NCI-H526 treated with DMSO at 0.1 percent for 48 hours (cell line): ENCODE measurements at places on chromosomes 1 and 21.

DNA sequence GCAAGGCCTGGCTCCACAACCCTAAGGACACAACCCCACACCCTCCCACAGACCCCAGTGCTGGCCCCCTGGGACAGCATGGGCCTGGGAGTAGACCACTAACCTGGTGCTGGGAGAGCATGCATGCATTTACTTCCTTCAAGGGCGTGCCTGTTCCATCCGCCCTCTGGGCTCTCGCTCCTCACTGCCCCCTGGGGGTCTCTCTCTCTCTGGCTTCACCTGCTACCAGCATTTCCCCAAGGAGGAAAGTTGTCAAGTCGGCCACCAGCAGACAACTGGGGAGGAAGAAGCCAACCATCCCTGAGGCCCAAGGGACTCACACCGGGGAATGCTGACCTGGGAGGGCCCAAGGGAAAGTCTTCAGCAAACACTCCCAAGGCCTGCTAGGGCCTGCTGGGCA is 6.5 kb downstream of the LRP8 start:
- no peak for DNase-seq

GRCh38 chr1:188382851-188383250 is 1554.1 kb downstream of the PLA2G4A start:
- no peak for DNase-seq

DNA sequence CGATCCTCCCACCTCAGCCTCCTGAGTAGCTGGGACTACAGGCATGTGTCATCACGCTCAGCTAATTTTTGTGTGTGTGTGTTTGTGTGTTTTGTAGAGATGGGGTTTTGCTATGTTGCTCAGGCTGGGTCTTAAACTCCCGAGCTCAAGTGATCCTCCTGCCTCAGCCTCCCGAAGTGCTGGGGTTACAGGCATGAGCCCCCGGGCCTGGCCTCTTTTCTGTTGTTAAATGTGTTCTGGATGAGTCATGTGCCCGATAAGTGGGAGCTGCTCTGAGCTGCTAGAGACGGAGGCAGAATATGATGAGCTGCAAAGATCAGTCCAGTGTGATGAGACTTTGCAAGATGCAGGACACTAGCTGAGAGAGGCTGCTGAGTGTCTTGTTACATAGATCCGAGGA is 75.5 kb downstream of the VPS13D start:
- DNase-seq: no peak

DNA sequence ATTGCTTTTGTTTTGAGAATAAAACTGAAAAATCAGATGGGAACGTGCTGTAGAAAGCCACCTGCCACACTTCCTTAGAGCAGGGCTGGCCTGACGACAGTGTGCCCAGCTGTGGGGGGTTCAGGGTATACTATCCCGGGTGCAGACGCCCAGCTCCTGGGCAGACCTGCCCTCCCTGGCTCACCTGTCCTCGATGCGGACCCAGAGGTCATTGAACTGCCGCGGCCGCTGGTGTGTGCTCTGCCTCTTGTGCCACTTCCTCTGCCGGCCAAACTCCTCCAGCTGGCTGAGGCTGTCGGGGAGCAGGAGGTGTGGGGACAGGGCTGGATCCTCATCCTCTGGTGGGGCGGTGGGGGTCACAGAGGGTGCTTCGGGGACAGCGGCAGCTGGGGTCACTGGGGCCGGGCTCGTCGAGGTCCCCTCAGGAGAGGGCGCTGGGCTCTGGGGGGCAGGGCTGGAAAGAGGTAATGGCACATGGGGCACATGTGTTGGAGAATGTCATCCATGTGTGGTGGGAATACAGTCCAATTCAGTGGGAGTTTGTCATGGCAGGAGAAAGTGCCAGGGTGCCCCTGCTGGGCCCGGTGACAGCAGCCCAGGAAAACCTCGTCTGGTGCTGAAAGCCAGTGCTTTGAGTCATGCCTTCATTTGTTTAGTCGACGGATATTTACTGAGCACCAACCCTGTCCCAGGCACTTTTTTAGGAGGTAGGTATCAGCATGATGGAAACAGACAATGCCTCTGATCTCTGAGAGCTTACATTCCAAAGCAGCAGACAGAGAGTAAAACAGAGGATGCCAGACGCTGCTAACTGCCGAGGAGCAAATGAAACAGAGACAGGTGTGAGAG is 222.0 kb downstream of the TRABD2B start:
- no peak for DNase-seq

GRCh38 chr1:67745875-67746698 is 61.1 kb downstream of the GADD45A start:
- no peak for DNase-seq

DNA sequence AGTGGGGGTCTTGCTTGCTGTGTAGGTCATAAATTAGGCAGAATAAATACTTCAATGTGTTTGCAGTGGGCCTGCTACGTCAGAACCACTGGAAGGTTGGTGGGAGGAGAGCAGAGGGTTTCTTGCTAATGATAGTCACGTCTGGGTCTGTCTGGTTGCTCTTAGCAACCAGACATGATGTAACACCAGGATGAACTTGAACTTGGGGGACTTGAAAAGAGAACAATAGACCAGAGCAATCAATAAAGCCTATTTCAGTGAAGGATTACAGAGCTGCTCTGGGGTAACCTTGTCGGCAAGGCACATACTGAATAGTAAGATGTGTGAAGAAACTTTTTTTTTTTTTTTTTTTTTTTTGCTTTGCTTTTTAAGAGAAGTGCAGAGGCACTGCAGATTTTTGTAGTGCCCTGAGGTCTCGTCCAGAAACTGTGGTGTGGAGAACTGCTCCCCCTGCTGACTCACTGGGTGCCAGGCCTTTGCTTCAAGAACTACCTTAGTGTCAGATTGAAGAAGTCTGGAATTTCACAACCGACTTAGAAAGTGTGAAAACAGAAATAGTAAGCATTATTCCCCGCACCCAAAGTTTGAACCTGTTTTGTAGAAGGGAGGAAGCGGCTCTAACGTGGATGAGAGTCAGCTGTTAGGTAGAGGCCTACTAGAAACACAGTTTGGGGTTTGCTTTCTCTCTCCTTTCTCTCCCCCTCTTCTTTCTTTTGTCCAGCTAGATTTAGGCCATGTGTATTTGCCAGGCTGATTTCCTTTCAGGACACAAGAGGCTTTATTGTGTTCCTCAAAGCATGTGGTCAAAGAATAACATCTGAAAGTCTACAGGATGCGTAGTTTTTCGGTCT is 271.6 kb downstream of the TM2D1 start:
- peak; percentile 56 for DNase-seq

DNA sequence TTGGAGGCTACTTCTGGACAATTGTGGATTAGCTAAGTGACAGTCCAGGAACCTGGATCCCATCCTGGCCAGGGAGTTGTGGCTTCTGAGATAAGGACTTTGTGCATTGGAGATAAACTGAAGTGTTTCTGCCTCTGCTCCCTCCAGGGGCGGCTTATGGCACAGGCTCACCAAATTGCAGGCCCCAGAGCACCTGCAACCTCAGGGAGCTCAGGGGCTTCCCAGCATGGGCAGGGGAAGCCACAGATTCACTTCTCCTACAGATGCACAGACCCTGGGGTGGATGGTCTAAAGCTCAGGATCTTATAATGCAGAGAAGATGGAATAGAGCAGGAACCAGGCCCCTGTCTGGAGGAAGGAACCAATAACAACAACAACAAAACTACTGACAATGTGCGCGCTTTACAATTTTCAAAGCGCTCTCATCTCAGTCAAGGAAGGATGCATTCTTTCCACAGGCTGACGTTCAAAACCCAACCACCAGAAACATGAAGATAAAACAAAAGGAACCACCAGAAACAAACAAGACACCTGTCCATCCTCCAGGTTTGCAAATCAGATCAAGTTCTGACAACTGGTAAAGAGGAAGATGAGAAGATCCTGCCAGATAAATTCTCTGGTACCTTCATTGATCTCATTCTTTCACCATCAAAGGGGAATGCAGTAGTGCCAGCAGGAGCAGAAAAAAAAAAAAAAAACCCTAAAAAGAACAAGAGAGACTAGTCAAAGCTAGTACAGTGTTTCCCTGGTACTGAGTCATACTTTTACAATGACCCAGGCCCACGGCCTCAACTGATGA is 121.0 kb upstream of the IRF2BP2 start:
- DNase-seq: no peak

DNA sequence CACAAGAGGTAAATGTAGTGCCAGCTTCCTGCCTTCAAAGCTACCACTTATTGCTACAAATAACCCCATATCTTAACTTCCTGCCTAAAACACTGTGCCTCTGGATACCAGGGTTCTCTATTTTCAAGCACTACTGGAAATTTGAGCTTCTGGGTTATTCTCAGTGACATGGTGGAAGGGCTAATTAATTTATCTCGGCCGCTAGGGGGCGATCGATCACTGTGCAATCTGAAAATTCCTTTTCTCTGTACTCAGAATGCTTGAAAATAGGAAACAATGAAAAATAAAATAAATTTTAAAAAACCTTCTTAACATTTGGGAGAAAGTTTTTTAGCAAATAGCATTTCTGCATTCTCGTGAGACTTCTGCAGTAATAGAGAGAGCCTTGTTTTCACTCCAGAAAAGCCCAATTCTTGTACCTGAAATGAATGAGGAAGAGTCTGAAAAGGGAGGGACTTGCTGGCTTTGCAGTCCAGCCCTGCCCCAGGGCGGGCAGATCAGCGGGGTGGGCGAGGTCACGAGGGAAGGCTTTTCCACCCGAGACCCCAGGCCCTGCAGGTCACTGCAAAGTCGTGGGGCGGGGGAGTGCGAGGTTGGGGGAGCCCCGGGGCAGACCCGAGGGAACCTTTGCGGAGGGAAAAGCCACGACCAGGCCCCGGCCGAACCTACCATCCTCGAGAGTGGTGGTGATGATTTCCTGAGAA is 276.7 kb downstream of the PCP4 start:
- peak; percentile 18 for DNase-seq

- no peak for DNase-seq
Measured at GRCh38 chr1:33624991-33625870, 152.8 kb downstream of the ZSCAN20 start.

DNA sequence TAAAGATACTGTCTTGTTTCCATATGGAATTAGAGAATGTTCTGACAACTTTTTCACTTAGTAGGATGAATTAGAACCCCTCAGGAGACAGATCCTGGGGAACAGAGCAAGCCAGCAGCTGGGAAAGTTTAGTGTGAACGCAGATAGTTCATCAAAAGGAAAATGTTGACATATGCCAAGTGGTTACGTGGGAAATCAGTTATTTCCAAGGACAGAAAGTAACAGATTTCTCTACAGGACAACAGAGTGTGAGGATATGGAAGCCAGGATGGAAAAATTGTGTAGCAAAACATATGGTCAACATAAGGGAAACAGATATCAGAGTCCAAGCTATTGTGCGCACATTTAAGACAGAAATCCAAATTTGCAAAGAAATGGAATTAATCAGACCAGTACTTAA is 419.5 kb downstream of the LRRIQ3 start:
- no peak for DNase-seq
